ENCODE measurements at places on chromosomes 2 and 18. TPM values are rescaled to one million over a fixed set of nuclear protein-coding genes. Genes with fewer than 3 reads are reported as not detected.

The SFTPB gene
- not detected for total RNA-seq

The CXCR1 gene
- total RNA-seq: not detected

The GDF7 gene
- 0.09 TPM for total RNA-seq

The ITGA4 gene
- total RNA-seq: 9.7 TPM

The DAW1 gene
- total RNA-seq: 1.5 TPM

Data from pericardium fibroblast (primary cell).